ENCODE measurements at places on chromosomes 6 and 20.

DNA sequence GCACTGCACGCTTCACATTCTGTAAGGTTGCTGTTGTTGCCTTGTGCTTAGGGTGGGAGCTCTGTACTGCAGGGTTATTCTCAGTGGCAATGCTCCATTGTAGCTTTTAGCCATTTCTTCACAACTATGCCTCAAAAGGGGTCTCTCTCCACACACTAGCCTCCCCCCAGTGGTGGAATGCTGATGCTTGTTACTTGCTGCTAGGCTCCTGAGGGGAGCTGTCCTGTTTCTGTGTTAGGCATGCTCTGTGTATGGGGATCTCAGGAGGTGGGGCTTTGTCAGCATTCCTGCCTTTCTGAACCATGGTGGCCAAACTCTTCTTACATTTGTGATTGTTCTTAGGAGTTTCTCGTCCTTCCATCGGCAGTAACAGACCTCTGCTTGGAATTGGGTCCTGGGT lies 18.8 kb downstream of the TMEM170B start:
- DNase-seq = no peak

- peak; percentile 5 for DNase-seq
These were observed 5.0 kb downstream of the CPXM1 start for GRCh38 chr20:2795451-2795850.

GRCh38 chr6:25637960-25638434 lies 14.0 kb upstream of the SCGN start:
- DNase-seq = no peak

- DNase-seq = no peak
These were observed 24.1 kb downstream of the PTPRT start for GRCh38 chr20:43165611-43166010.

DNA sequence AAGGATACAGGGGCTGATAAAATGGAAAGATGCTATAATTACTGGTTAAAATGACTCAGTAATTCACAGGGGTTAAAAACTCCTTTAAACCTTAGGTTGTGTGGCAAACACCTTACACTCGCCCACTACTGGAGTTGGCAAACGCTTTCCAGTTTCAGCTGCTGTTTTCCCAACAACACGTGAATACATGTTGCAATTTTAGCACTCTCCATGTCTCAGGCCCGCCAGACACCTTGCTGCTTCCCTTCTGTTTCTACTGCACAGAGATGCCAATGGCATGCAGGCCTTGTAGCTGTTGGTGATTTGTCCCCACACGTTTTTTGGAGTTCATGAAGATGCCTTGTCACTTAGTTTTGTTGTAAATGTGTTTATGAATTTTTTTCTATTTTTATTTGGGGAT lies 5.3 kb upstream of the TTPAL start:
- no peak for DNase-seq

DNA sequence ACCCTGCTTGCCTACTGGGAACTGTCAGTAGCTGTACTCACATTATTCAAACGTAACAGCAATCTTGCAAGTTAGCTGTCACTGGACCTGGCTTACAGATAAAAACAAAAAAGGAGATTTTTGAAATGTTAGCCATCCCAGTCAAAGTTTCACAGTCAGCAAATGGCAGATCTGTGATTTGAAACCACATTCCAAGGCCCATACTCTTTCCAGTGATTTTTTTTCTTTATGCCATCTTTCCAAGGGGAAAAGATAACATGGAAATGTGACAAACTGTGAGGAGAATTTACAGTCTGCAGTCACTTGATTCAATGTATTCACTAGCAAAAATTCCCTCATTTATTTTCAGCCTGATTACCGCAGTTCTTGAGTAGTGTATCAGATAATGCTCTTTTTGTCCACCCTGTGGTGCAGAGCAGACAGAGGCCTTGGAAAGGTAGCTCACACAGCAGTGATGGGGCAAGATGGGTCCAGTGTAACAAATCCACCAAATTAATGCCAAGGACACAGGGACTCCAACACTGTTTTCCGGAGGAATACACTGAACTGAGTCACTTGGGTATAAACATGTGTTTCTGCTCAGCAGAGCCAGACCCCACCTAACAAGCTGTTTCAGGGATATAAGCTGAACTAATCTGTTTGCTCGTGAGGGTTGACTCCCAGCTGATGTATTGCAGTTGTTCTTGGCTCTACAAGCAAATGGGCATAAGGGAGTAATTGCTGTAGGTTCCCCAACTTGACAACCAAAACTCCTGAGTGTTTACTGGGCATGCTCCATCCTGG lies 49.9 kb upstream of the ADGRF1 start:
- peak; percentile 32 for DNase-seq

- no peak for DNase-seq
These were observed 57.1 kb downstream of the YTHDF1 start for GRCh38 chr20:63158845-63159244.

DNA sequence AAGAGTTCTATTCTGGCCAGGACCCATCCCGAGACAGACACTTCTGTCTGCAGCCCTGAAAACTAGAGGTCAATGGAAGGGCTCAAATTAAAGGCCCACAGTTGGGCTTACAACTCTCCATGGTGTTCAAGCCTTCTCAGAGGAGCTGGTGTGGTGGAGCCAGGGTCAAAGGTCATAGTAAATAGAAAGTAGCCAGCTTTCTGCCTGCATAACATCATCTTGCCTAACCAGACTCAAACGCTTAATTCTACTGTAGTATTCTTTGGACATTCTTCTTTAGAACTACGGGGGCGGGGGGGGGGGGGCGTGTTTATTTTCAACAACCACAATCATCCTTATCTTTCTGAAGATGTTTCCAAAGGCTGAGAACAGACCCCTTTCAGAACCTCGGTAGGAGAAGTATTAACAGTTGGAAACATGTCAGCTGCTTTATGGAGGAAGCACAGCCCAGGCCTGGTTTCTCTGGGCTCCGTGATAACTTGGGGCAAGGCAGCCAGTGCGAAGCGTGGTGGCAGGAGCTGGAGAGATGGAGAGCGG lies 1.5 kb upstream of the RREB1 start:
- no peak for DNase-seq

DNA sequence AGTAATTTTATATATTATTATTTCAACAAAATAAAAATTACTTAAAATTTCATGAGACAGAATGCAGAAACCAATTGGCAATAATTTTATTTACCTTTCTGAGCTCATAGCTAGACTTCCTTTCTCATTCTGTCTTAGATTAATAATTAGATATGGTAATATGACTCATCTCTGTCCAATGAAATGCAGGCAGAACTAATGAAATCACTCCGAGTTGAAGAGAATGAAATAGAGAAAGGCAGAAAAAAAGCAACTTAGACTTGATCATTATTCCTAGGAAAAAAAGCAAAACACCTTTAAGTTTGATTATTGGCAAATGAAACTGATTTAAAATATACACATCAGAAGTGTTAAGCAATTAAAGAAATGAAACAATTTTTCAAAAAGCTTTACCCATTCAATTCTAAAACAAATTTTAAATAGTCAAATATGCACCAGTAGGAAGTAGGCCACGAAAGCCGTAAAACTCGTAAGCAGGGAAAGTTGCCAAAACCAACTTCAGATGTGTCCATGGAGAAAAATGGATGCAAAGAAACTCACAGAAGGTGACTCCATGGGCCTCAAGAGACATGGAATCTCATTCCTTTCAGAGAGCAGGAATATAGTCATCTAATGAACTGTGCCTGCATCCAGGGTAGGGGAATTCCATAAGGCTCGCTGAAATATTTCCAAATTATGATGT lies 293.8 kb upstream of the RGS17 start:
- no peak for DNase-seq

DNA sequence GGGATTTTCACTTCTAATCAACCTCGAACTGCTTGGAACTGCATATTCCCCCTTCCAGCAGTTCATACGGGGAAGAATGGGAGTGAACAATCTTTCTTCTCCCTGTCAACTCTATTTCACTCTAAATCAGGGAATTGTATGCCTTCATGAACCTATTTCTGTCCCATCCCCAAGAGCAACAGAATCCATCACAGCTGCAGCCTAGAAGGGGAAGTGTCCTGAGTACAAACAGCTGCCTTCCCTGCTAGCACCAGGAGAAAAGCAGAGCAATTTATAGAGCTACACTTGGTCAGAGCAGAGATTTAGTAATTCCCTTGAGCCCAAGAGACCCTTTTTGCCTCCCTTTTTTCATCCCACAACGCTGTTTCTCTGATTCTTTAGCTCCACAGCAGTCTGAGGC lies 208.4 kb downstream of the ADGRG6 start:
- DNase-seq = no peak
